ENCODE measurements at places on chromosomes 16 and 17. TPM values are rescaled to one million over a fixed set of nuclear protein-coding genes. Genes with fewer than 3 reads are reported as not detected.

DNA sequence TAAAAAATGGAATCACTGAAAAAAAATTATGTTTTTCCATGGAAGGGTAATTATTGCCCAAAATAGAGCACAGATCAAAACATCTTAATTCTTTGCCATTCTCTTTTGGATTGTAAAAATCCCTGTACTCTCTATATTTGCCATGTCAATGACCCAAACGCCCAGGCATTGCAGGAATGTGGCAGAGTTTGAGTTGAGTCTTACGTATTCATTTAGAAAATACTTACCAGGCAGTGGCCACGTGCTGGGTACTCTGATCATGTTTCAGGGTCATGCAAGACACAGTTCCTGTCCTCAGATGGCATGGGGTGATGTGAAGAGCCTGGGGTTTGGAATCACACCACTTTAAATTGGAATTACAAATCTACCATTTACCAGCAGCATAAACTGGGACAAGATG lies 267.7 kb downstream of the ABCC12 start:
- DNase-seq, result no peak

- peak; percentile 57 for DNase-seq
Measured at GRCh38 chr17:36703860-36704266, 102.5 kb downstream of the MRM1 start.

GRCh38 chr16:21646721-21647561 lies 5.5 kb downstream of the IGSF6 start:
- peak; percentile 19 for DNase-seq

GRCh38 chr17:77916264-77916663 lies 42.2 kb upstream of the TNRC6C start:
- no peak for DNase-seq

DNA sequence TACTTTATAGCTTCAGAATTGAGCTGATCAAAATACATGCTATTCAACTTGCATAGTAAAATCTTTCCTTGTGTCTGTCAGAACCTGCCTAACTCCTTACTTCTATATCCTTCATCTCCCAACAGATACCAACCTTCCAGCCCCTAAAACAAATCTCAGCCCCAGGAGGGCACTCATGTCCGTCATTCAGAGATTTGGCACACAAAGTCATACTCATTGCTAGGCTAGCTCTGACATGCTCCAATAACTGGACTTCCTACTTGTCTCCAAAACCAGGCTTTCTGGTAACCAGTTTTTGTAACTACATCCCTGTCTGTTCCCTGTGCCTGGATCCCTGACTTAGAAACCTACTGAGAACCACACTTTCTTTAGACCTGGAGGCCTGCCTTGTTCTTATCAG lies 37.5 kb upstream of the DHX40 start:
- DNase-seq, result peak; percentile 53

DNA sequence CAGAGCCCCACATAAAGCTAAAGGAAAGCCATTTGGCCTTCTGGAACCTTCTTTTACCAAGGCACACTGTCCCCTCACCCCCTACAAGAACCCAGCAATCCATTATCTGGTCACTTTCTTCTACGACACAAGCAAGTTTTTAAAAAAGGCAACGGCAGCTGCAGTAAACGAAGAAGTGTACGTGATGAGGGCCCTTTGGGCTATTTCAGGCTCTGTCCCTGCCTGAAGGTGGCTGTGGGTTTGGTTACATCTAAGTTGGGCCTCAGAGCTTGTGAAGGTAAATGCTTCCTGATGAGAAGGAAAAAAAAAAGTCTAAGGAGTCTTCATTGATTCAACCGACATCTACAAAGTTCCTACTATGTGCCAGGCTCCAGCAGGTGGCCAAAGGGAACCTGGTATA lies 35.4 kb downstream of the XYLT1 start:
- DNase-seq, result no peak

DNA sequence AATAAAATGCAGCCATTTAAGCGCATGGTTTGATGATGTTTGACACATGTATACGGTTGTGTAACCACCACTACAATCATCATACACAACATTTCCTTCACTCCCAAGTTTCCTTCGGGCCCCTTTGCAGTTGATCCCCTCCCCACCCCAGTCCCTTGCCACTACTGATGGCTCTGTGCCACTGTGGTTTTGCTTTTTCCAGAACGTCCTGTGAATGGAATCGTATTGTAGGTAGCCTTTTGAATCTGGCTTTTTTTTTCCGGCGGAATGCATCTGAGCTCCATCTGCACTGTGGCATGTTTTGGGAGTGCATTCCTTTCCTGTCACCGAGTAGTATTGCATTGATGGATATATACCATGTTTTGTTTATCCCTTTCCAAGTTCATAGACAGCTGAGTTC lies 15.1 kb upstream of the MAP2K3 start:
- no peak for DNase-seq

DNA sequence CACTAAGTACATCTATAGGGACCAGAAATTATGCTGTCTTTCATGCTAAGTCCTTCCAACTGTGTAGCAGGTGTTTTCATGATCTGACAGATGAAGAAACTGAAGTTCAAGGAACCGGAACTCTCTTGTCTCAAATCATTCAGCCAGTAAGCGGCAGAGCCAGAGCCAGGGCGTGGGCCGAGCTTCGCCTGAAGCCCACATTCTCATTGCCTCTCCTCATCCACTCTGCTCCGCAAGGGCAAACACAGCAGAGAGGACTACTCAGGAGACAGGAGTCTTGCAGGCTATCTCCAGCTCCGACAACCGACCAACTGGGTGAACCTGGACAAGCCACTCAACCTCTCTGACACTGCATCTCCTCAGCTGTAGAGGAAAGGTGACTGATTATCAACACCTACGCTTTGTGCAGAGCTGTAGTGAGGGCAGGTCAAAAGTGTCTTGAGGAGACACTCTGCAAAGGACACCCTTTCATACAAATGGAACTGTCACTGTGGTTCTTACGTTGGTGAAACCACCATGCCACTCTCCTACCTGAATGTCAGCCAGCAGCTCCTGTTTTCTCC lies 72.9 kb downstream of the CYTH1 start:
- peak; percentile 87 for DNase-seq

- no peak for DNase-seq
Measured at GRCh38 chr16:89113152-89113547, 19.5 kb downstream of the ACSF3 start.

DNA sequence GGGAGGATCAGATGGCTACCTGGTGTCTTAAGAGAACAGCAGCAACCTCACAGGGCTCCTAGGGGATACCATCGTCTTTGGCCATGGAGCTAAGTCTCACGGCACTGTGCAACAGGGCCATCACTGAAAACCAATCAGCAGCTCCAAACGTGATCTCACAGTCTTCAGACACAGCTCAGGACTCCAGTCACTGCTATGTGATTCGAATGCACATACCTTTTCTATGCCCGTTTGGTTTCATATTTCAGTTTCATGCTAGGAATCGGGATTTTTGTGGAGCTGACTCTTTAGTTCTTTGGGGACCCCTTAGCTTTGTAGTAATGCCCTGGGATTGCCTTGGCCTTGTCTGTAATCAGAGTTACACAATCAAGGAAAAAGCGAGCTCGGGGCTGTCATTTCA lies 162.8 kb upstream of the CDH11 start:
- DNase-seq, result no peak

DNA sequence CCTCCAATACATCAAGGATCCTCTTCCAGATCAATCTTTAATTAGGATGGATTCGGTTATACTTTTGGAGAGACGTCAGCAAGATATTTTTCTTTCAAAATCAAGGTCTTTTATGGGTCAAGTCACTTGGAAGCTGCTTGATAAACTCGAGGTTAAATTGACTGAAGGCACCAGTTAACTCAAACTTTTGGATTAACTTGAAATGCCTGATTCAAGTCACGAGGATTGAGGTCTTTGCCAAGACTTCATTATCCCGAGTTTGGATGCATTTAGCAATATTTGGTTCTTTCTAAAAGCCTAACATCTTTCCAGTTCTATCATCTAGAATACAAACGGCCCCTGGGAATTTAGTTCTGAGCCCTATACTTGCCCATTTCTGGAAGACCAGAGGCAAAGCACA lies 82.9 kb downstream of the MYH11 start:
- no peak for DNase-seq

- DNase-seq, result peak; percentile 75
Measured at GRCh38 chr17:386141-386876, 33.7 kb upstream of the RPH3AL start.

DNA sequence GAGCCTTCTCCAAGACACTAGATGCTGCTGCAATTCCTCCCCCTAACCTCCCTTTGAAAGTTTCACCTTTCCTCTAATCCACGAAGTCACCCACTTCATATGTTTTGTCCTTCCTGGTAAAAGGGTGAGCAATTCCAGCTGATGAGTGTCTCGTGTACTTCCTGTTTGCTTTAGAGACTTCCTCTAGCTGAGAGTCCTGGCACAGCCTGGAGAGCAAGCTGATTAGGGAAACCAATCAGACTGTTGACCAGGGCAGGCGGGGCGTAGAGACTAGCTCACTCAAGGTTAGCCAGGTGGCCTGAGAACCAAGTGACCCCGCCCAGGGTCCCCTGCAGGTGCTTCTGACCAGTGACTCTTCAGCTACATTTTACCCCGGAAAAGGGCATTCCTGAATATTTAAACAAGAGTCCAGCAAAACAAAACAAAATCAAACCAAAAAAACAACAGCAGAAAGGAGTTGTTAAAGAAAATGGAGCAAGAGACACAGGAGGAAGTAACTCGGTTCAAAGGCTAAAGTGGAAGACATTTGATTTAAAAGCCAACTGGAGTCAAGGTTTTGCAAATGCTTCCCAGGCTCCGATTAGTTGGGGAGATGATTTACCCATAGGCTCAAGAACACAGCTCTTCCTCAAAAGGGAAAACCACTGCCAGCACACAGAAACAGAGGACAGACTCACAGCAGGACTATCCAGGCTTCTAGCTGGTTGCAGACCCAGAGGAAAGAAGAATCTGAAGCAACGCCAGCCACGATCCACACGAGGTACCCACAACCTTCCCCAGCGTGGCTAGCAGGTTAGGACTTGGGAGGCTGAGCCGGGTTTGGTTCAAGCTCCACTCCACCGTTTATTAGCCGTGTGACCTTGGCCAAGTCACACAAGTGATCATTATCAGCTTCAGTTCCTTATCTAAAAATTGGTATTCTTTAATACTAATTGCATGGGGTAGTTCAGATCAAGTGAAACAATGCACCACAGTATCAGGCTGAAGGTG lies 13.4 kb downstream of the HSPB9 start:
- peak; percentile 94 for DNase-seq

- no peak for DNase-seq
Measured at GRCh38 chr17:2948721-2949468, 114.5 kb downstream of the OR1D5 start.

DNA sequence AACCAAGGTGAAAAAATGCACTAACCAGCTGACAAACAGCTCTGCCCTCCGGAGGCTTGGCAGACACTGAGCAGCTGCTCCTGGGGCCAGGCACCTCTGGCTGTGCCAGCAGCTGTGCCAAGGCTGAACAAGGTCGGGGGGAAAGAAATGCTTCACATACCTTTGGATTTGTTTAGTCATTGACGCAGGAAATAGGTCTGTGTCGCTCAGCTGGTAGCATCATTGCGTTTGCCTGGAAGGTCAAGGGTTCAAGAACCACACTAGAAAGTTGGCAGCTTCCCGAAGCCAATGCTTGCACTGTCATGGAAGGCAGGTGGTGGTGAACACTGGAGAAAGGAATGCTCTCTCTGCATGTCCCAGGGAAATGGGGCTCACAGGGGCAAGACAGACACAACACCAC lies 63.5 kb downstream of the PCTP start:
- peak; percentile 56 for DNase-seq

DNA sequence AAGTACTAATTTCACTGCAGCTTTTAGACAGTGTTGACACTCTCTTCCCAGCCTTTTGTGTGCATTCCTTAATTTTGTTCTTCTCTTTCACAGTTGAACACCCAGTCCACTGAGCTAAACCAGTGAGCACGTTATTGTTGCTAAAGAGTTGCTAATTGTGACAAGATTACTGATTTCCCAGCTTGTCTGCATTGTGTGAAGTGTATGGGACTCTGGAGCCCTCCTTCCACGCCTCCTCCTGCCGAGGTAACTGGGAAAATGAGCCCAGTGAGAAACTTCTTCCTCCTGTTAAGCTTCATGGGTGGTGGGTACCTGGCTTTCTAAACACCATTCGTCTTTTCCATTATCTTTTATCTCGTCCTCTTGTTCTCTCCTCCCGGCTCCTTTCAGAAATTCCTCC lies 29.8 kb upstream of the DNAH17 start:
- no peak for DNase-seq

DNA sequence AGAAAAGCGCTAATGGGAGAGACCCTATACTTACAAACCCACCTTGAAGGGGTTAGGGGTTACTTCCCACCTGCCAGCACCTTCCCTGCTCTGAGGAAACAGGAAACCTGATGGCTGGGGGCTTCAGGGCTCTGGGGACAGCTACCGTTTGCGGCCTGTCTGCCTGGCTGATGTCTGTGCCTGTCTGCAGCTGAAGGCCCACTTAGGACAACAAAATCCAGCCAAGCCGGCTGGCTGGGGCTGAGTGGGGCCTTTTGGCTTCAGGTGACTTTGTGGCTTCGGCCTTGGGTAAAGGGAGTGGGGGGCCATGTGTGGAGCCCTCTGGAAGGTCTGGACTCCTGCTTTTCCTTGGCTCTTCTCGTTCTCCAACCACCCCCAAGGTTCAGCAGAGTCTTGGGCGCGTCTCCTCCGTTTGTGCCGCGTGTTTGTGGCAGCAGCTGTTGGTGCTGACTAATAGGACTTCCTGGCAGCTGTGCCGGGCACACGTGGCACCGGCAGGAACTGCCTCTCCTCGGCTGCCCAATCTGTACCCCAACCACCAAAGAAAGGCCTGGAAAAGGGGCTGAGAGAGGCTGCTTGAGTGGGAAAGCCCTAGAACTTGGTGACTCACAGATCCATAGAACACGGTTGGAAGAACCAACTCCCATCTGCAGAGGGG lies 186.7 kb downstream of the MSI2 start:
- DNase-seq, result no peak

- no peak for DNase-seq
Measured at GRCh38 chr17:67053438-67054000, 9.2 kb downstream of the CACNG1 start.

- DNase-seq, result no peak
Measured at GRCh38 chr17:49106321-49107210, 26.0 kb upstream of the B4GALNT2 start.

EME2 gene
- 31.8 TPM for total RNA-seq

MED31 gene
- total RNA-seq, result 11.8 TPM

ZFHX3 gene
- 92.9 TPM for total RNA-seq

HSD11B2 gene
- total RNA-seq, result 7.9 TPM

RPRML gene
- total RNA-seq, result not detected

KLHL10 gene
- total RNA-seq, result 0.33 TPM

Data from thyroid gland (tissue), 4 donors.